Activated CD4-positive, alpha-beta T cell treated with anti-CD3 and anti-CD28 coated beads, Interleukin-2, amount 50 U/mL, for 1 hour (primary cell): ENCODE measurements at places on chromosomes 6 and 20.

GRCh38 chr6:74439123-74439811, 743.3 kb downstream of the CD109 start:
- no peak for DNase-seq

- DNase-seq = no peak
Measured at GRCh38 chr6:55108134-55109130, 65.9 kb upstream of the HCRTR2 start.

- DNase-seq = no peak
Measured at GRCh38 chr6:75952128-75952527, 120.3 kb downstream of the IMPG1 start.

DNA sequence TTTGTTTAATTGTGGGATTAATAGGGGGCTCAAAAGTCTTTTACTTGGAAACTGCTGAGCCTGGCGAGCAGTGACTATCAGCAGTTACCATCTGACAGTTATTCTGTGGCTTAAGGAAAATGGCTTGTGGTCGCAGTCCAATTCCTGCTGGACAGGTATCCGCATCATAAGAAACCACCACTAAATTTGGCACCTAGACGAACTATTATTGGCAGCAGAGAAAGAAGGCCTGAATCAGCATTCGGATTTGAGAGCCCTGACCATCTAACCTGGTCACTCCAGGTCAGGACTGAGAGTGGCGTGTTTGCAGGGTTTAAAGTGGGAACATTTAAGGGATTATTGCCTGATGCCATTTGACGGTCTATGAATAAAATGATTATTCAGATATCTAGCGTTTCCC, 146.4 kb downstream of the RPS12 start:
- DNase-seq = no peak

- no peak for DNase-seq
Measured at GRCh38 chr20:47165376-47165865, 191.1 kb downstream of the ZMYND8 start.

- DNase-seq = no peak
Measured at GRCh38 chr6:467671-468082, 76.1 kb downstream of the IRF4 start.

GRCh38 chr20:37986044-37986858, 47.0 kb downstream of the TTI1 start:
- no peak for DNase-seq

DNA sequence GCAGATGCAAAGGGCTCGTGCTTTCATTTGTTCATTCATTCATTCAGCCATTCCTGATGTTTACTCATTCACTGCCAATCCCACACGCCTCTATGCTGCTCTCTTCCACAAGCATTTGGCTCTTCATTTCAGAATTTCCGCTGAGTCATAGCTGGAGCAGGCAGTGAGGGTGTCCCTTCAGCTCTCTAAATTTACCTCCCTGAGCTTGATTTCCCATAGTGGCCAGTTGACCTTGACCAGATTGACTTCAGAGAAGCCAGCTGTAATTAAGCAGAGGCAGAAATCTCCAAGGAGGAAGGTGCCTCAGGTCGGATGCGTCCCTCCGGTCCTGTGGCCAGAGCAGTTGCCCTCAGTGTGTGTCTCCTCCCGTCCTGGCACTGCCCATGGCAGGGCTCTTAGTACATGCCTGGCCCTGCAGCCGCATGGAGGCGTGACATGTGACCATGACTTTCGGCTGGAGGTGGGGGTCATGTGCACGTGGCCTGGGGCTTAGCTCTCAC, 267.2 kb upstream of the ECI2 start:
- no peak for DNase-seq

DNA sequence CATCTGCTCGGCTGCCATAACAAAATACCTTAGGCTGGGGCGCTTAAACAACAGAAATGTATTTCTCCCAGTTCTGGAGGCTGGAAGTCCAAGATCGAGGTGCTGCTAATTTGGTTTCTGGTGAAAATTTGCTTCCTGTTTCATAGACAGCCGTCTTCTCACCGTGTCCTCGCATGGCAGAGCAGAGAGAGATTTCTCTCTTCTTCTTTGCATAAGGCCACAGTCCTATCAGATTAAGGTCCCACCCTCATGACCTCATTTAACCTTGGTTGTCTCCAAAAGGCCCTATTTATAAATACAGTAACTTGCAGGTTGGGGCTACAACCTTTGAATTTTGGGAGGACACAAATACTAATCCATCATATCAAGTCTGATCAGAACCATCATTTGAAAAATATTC, 544.3 kb downstream of the KIF16B start:
- DNase-seq = no peak

DNA sequence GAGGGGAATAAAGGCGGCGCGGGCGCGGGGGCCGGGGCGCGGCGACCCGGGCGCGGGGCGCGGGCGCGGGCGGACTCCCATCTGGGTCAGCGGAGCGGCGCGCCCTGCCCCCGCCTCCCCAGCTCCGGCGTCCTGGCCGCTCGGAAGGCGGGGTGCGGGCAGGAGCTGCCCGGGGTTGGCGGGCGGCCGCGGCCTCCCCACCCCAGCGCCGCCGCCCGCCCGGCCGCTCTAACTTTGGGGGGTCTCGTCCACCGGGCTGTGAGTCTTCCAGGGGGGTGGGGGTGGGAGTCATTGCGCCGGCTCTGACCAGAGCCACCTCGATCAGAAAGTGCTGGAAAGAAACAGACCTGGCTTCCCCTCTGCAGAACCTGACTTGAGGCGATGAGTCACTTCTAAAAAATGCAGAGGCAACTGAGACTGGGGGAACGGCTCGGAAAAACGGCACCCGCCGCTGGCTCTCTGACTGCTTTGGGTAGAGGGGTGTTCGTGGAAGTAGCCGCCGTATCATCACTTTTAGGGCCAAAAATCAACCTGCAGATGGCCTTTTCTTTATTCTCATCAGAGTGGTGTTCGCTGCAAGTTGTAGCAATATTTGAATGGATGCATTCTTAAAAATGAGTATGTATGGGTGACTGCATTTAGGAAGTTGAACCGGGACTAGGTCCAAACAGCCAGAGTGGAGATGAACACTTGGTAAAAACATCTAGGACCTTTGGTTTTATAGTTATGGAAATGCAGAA, 667 bp downstream of the CAP2 start:
- no peak for DNase-seq

DNA sequence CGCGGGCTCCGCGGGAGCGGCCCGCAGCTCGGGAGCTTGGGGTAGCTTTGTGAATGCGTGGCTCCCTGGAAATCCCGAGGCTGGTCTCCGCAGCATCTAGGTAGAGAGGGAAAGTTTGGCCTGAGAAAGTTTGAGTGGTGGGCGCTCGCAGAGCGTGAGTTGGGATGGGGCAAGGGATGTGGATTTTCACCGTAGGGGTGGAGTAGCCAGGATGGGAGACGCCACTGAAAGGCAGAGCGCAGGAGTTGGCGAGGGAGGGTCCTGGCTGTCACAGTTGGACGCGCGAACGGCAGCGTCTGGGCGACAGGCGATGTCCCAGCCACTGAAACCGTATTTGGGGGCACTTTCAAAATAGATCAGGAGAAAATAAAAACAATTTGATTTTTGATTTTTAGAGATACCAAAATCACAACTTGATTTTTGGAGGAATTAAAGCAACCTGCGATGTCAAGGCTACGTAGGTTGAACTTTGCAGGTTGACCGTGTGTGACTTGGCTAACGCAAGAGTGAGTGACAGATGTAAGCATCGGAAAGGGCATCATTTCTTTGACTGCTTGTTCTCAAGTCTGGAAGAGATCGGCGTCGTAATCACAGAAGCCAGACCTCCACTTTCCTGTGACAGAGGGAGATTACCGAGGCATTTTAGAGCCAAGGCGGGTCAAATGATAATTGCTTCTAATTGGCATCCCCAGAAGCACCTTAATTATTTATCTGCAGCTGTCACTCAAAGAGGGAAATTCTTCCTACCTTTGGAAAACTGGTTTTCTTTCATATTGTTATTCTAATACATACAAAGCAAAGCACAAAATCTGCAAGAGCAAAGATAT, 646 bp downstream of the HEY2 start:
- peak; percentile 2 for DNase-seq

DNA sequence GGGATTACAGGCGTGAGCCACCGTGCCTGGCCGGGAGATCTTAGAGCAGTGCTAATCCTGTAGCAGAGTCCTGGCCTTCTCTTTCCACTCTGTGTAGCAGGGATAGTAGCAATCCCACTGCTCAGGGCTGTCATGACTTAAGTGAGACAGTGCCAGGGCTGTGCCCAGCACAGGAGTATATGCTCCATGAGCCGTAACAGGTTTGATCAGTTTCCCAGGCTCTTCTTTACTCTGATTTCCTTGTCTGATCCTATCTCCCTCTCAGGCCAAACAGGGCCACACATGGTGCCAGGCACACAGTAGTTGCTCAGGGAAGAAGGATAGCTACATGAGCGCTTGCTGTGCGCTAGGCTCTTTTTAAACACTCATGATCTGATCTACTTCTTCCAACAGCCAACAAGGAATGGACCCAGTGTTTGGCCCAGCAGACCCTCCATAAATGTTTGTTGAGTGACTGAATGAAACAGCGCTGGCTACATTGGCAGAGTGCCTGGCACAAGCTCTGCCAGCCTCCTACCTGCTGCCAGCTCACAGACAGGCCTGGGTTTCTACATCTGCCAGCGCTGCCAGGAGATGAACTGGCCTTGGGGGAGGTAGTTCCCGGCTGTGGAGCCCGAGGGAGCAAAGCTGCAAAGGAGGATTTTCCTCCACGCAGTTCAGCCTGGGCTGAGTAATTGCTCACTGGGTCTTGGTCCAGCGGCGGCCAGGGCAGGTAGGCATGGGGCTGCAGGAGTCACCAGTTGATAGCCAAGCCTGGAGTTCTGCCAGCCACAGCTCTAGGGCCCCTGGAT, 36.9 kb downstream of the SNAI1 start:
- no peak for DNase-seq

DNA sequence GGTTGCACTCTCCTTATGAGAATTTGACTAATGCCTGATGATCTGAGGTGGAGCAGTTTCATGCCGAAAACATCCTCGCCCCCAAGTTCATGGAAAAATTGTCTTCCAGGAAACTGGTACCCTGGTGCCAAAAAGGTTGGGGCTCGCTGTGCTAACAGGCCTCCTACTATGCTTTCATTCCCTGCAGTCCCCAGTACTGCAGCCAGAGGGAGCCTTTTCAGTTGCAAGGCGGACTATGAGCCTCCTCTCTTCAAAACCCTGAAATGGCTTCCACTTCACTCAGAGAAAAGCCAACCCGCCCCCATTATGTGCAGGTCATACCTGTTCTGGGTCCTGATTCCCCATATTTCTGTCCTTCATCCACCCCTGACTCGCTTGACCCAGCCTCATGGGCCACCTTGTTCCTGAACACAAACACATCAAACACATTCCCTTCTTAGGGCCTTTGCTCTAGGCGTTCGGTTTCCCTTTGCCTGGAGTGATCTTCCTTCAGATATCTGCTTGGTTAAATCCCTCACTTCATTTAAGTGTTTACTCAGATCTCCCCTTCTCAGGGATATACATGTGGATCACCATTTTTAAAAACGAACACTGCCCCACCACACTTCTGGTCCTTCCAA, 173.7 kb downstream of the PHACTR1 start:
- DNase-seq = no peak

DNA sequence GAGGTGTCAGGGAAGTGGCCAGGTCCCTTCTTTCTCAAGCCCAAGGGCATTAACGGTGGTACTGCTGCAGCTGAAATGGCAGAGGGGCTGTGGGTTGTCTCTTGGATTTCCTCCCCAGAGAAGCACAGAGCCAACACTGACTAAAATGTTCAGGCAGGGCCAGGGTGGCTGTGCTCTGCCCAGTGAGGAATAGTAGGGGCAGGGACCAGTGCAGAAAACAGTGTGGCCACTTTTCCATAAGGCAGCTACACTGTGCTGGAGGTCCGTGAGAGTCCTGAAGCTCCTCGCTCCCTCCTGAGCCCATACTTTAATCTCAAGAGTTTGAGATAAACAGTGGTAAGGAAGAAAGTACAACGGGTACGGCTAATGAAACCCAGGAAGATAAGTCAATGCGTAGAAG, 4.5 kb downstream of the LPA start:
- no peak for DNase-seq
